Pancreas (tissue), 10 donors: ENCODE measurements at places on chromosomes 7 and 10. TPM values are rescaled to one million over a fixed set of nuclear protein-coding genes. Genes with fewer than 3 reads are reported as not detected.
A peak's percentile ranks its signal among the peaks of the same experiment; 100 is the strongest.

- H3K36me3 ChIP-seq, result no peaks in the 10 kb centered on the region
- DNase-seq, result no peak
- no peaks in the 10 kb centered on the region for H3K27me3 ChIP-seq
- no peaks in the 10 kb centered on the region for H3K4me1 ChIP-seq
Observed at GRCh38 chr7:22884911-22885788, 62.5 kb upstream of the TOMM7 start.

DNA sequence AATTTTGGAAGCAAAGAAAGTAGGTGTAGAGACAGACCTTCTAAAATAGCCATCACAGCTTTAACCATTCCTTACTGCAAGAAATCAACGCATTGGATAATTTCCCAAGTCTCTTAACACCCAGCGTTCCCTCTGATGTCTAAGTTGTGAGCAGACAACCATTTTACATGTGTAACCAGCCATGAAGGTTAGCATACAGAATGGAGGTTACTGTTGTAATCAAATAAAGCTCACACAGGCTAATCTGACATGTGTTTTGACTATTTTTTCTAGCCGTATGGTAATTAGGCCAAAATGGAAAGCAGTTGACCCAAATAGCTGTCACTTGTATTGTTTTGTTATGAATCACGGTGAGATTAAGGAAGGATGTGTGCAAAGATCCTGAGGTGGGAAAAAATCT, 336.4 kb downstream of the RNLS start:
- no peaks in the 10 kb centered on the region for H3K27me3 ChIP-seq
- H3K4me3 ChIP-seq, result no peak overlapping the region
- H3K27ac ChIP-seq, result no peak overlapping the region
- peaks cover 29% of the 10 kb centered on the region for H3K4me1 ChIP-seq
- no peaks in the 10 kb centered on the region for H3K36me3 ChIP-seq

DNA sequence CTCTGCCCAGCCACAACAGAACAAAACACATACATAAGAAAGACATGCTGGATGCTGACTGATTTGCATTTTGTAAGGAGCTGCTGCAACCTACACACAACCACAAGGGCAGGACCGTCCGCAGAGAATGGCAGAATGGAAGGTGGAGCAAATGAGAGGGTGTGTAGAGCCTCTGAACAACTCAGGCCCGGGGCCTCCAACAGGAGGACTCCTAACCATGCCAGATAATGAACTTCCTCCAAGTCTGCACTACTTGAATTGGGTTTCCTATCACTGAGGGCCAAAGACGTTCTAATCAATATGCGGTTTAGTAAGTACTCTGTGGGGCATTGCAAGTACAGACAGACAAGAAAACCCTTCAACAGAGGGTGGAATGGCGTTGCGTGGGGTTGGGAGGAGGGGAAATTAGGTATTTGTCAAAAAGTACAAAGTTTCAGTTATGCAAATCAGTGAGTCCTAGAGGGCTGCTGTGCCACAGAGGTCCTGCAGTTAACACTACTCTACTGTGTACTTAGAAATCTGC, 14.6 kb downstream of the VOPP1 start:
- no peaks in the 10 kb centered on the region for H3K27me3 ChIP-seq
- H3K4me1 ChIP-seq, result peaks cover 5% of the 10 kb centered on the region
- H3K36me3 ChIP-seq, result no peaks in the 10 kb centered on the region

The SPDYE8 gene
- not detected for polyA plus RNA-seq

The GNGT1 gene
- not detected for polyA plus RNA-seq

DNA sequence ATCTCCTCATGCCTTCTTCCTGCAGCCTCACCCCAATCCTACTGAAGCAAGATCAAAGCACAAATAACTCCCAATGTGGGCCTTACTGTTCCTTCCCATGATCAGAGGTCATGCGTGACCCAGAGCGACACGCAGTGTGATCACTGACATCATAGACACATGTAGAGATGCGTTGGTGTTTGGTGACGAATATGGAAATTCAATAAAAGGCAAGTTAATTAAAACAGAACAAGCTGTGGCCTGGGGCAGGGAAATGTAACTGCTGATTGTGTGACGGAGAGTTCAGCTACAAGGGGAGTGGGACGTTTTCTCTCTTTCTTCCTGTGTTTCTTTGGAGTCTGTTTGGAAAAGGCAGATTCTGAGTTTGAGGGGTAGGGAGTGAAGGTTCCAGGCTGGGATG, 34.8 kb upstream of the CARD11 start:
- DNase-seq, result no peak
- H3K4me1 ChIP-seq, result no peaks in the 10 kb centered on the region
- H3K36me3 ChIP-seq, result no peaks in the 10 kb centered on the region
- no peaks in the 10 kb centered on the region for H3K27me3 ChIP-seq
- no peak overlapping the region for H3K27ac ChIP-seq

GRCh38 chr7:141167381-141167964, 93.6 kb downstream of the TMEM178B start:
- H3K27me3 ChIP-seq, result no peaks in the 10 kb centered on the region
- H3K36me3 ChIP-seq, result no peaks in the 10 kb centered on the region
- no peak overlapping the region for H3K4me3 ChIP-seq
- DNase-seq, result no peak

DNA sequence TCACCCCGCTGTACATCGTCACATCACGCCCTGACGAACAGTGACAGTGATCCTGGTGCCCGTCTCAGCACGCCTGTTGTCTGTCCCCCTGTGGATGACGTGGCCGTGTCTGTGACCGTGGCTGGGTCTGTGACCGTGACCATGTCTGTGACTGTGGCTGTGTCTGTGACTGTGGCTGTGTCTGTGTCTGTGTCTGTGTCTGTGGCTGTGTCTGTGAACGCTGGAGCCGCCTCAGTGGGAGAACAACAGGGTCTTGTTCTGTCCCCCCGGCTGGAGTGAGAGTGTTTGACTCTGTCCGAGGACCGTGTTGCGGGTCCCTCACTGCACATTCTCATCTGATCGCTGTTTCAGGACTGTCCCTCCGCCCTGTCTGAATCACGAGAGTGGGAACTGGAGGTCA, 202.2 kb downstream of the TCERG1L start:
- DNase-seq, result peak; percentile 42
- H3K36me3 ChIP-seq, result no peaks in the 10 kb centered on the region
- H3K27me3 ChIP-seq, result no peaks in the 10 kb centered on the region

The LAMB1 gene
- 167 TPM for polyA plus RNA-seq

DNA sequence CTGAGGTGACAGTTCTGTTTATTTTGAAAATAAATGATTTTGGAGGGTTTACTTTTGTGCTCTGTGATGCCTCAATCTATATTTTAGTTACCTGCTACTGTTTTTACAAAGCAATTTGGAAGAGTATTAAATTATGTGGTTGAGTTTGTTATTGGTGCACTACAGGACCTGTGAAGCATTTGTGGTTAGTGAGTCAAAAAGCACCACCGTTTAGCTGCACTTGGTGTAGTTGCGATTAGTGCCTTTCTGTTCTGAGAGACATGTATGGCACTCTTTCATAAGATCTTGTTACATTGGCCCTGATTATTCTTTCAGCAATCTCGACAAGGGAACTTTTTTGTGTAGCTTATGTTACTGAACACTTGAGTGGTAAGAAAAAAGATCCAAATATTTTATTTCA, 132.2 kb downstream of the BBS9 start:
- DNase-seq, result no peak
- H3K4me1 ChIP-seq, result no peaks in the 10 kb centered on the region
- H3K36me3 ChIP-seq, result no peaks in the 10 kb centered on the region
- H3K27me3 ChIP-seq, result no peaks in the 10 kb centered on the region

- H3K27me3 ChIP-seq, result no peaks in the 10 kb centered on the region
- no peak for DNase-seq
- no peaks in the 10 kb centered on the region for H3K4me1 ChIP-seq
- no peaks in the 10 kb centered on the region for H3K36me3 ChIP-seq
Observed at GRCh38 chr10:48759113-48759901, 74.6 kb downstream of the WDFY4 start.

The PKD2L1 gene
- 0.54 TPM for polyA plus RNA-seq

DNA sequence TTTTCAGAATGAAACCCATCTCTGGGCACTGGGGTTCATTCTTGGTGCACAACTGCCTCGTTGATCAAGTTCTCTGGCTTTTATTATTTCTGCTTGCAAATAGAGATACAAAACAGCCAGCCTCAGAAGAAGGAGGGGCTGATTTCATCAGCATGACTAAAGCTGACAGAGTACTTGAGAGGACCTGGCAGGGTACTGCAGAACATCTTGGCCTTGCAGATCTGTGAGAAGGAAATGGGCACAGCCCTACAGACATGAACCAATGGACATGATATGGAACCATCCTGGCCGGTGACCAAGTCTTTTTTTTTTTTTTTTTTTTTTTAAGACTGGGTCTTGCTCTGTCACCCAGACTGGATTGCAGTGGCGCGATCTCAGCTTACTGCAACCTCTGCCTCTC, 240.6 kb downstream of the VTI1A start:
- no peak overlapping the region for H3K27ac ChIP-seq
- H3K27me3 ChIP-seq, result no peaks in the 10 kb centered on the region
- no peaks in the 10 kb centered on the region for H3K4me1 ChIP-seq
- no peak for DNase-seq
- no peak overlapping the region for H3K4me3 ChIP-seq
- no peaks in the 10 kb centered on the region for H3K36me3 ChIP-seq

The LANCL2 gene
- 8.5 TPM for polyA plus RNA-seq

DNA sequence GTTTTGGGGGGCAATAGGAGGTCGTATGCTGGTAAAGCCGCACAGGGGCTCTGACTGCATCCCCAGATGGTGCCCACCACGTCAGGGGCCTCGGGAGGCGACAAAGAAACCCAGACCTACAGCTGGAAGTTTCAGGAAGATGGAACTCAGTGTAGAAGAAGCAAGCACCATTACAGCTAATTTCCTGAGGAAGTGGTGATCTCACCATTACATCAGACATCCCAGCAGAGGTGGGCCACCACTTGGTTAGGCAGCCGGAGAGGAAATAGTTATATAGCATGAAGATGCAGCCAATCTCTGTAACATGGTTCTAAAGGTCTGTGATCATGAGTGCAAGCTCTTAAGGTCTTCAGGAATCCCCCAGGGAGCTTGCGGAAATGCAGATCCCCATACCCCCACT, 127.3 kb upstream of the PCBD1 start:
- H3K4me3 ChIP-seq, result no peak overlapping the region
- H3K4me1 ChIP-seq, result no peaks in the 10 kb centered on the region

The PROSER2 gene
- 8.1 TPM for polyA plus RNA-seq

The RTKN2 gene
- polyA plus RNA-seq, result 0.16 TPM

The TYSND1 gene
- 9.5 TPM for polyA plus RNA-seq

- peak; percentile 88 for DNase-seq
- H3K4me3 ChIP-seq, result peak within 1 kb of the TSS; percentile 63
- peak within 1 kb of the TSS; percentile 65 for H3K27ac ChIP-seq
- no peaks in the 10 kb centered on the region for H3K4me1 ChIP-seq
Observed at GRCh38 chr10:15168291-15168785, at the start of gene NMT2. Gene NMT2 (minus strand): TSS chr10:15168693. CDS start chr10:15168612, 81 bp downstream.

DNA sequence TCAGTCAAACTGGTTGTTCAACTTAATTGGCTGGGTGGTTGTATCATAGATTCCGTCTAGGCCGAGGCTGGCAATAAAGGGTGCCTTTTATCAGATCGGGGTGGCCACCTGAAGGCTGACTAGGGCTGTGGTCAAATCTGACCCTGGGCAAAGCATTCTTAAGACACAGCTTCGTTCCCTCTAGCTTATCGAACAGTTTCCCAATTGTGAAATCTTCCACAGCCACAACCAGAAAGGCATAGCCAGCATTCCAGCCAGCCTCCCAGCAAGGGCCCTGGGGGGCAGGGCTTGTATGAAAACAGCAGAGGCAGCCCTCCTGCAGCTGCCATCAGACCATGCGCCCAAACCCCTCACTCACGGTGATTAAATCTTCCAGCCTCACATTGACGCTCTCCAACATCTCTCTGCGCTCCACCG, 42.5 kb upstream of the TMEM213 start:
- no peaks in the 10 kb centered on the region for H3K4me1 ChIP-seq
- DNase-seq, result no peak
- no peaks in the 10 kb centered on the region for H3K27me3 ChIP-seq

- no peak for DNase-seq
- H3K4me3 ChIP-seq, result no peak overlapping the region
- H3K27ac ChIP-seq, result no peak overlapping the region
- no peaks in the 10 kb centered on the region for H3K4me1 ChIP-seq
Observed at GRCh38 chr7:27547401-27547800, 115.3 kb downstream of the HIBADH start.

DNA sequence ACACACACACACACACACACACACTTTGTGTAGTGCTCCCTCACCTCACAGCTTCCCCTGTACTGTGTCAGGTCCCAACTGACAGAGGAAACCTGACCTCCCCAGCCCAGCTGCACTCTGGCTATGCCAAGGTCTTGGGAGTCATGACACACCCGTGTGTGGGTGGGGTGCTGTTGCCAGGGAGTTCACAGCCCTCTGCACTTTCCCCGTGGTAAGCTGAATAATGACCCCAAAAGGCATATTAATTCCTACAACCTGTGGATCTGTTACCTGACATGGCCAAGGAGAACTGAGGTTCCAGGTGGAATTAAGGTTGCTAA, 8.9 kb upstream of the NANOS1 start:
- no peak overlapping the region for H3K4me3 ChIP-seq
- no peaks in the 10 kb centered on the region for H3K36me3 ChIP-seq
- H3K27ac ChIP-seq, result no peak overlapping the region
- DNase-seq, result no peak
- H3K27me3 ChIP-seq, result no peaks in the 10 kb centered on the region

GRCh38 chr7:27925573-27926201, 185.7 kb downstream of the TAX1BP1 start:
- no peak overlapping the region for H3K27ac ChIP-seq
- H3K4me1 ChIP-seq, result no peaks in the 10 kb centered on the region
- no peak overlapping the region for H3K4me3 ChIP-seq
- no peaks in the 10 kb centered on the region for H3K36me3 ChIP-seq
- DNase-seq, result no peak
- no peaks in the 10 kb centered on the region for H3K27me3 ChIP-seq

The SLC26A5 gene
- polyA plus RNA-seq, result 0.19 TPM

GRCh38 chr10:1061930-1062774, 6.0 kb downstream of the WDR37 start:
- H3K4me1 ChIP-seq, result peaks cover 6% of the 10 kb centered on the region
- peaks cover 4% of the 10 kb centered on the region for H3K36me3 ChIP-seq
- no peak overlapping the region for H3K4me3 ChIP-seq
- H3K27ac ChIP-seq, result no peak overlapping the region
- no peak for DNase-seq

DNA sequence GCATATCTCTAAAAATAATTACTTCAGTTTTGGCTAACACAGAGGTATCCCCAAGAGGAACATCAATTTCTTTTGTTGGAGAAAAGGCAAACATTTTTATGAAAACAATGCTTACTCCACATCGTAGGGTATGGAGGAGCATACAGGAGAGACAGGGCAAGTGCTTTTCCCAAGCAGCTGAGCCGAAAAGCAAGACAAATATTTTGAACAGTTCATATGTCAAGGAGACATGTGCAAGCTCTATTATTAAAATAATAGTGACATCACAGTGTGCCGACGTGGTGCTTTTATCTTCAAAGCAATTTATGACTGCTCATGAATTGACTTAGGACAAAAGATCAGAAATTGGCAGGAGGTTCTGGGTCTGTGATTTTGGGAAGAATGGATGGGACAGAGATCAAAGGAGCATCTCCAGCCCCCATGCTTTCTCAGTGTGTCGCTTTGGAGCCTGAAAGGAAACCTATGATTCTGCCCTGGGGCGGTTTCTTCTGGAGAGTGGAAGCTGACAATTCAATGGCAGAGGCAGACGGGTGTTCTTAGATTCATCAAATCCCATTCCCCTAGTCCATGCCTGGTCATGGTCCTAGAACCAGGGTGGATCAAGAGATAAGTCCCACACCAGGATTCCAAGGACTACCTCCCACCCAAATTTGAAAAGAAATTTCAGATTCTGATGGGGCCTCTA, 97.1 kb downstream of the JCAD start:
- no peak overlapping the region for H3K4me3 ChIP-seq
- H3K27ac ChIP-seq, result no peak overlapping the region
- DNase-seq, result no peak
- no peaks in the 10 kb centered on the region for H3K27me3 ChIP-seq
- no peaks in the 10 kb centered on the region for H3K4me1 ChIP-seq

GRCh38 chr10:11095374-11095801, 77.7 kb downstream of the CELF2 start:
- no peak overlapping the region for H3K4me3 ChIP-seq
- no peak overlapping the region for H3K27ac ChIP-seq
- H3K36me3 ChIP-seq, result no peaks in the 10 kb centered on the region
- no peaks in the 10 kb centered on the region for H3K27me3 ChIP-seq
- H3K4me1 ChIP-seq, result no peaks in the 10 kb centered on the region
